Activated CD4-positive, CD25-positive, alpha-beta regulatory T cell treated with anti-CD3 and anti-CD28 coated beads, Interleukin-2, amount 50 U/mL, for 24 hours (primary cell): ENCODE measurements at places on chromosomes 3 and 15.

DNA sequence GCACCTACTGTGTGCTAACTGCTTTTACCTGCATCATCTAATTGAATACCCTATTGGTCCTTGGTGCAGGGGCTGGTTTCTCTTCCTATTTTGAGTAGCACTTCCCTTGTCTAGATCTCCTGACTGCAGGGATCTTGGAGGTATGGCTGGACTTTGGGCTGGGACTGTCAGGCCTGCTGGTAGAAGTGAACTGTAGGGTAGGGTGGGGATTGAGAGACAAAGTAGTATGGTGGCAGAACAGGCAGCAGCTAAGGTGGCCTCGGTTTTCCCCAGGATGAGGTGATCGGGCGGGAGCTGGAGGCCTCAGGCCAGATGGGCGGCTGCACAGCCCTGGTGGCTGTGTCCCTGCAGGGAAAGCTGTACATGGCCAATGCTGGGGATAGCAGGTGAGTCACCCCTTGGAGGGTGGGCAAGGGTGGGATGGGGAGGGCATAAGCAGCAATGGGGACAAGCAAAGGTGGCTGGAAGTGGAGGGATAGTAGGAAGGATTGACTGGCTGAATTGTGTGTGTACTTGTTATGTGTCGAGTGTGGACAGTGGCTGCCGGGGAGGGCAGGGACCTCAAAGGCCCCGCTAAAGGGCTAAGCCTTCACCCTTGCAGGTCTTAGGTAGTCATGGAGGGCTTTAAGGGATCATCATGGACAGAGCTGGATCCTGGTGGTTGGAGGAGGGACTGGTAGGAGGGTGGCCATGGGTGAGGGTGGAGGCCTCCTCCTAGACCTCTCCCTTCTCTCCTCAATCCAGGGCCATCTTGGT is 2.0 kb downstream of the PPM1M start:
- no peak for ATAC-seq

DNA sequence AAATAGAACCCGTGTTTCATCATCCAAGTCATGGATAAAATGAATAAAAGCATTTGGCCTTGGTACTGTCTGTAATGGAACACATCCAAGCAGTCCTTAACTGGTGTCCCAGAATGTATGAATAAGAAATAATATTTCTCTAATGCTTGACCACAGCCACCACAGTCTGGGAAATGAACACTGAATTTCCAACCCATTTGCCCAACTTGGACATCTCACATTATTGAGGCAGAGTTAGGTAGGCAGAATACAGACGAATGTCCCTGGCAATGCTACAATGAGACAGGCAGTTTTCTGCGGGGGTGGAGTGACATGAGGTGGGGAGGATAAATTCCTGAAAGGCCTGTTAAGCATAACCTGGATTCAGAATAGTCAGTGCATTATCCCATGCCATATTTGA is 245.7 kb downstream of the ZIC1 start:
- no peak for ATAC-seq

GRCh38 chr15:75036212-75036616 is 12.8 kb downstream of the PPCDC start:
- no peak for ATAC-seq

GRCh38 chr3:3209714-3210113 is 30.2 kb upstream of the CRBN start:
- ATAC-seq = no peak

GRCh38 chr3:46462511-46462910 is 2.2 kb downstream of the LTF start:
- ATAC-seq = no peak

DNA sequence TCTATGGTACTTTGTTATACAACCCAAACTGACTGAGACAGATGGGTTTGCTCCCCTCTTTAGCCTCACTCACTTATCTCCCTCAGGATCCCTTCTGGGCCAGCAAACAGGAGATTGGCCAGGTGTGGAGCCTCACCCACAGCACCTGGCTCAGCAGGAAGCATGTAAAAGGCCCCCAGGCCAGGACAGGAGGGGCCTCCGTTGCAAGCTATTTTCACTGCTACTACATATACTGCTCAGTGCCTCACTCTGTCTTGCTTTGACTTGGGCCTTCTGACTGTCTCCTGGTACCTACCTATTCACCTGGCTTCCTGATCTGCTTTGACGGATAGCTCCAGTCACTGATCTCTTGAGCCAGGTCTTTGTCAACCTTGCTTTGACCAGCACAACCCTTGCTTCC is 20.4 kb upstream of the TPM1 start:
- no peak for ATAC-seq
